COR-L47 (cell line): ENCODE measurements at places on chromosomes 2 and 18.

- peak; percentile 16 for DNase-seq
Measured at GRCh38 chr2:164913640-164914350, 41.5 kb downstream of the SLC38A11 start.

- DNase-seq: no peak
Measured at GRCh38 chr2:130987519-130988425, 105.5 kb downstream of the FAM168B start.

GRCh38 chr2:204110338-204110741 is 173.8 kb downstream of the ICOS start:
- no peak for DNase-seq

DNA sequence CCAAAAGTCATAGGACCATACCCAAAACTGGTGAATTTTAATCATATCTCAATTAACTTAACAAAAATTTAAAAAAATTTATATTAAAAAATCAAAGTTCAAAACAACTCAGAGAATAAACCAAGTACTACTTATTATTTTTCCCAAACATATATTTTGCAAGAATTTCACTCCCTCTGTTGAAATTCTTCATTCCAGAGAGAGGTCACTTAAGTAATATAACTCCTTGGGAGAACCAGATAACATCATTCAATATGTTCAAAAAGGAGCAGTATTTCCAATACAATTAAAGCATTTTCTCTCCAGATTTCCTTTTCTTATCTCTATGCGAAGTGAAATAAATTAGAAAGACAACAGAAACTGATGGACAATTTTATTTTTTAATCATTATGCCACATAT is 165.9 kb upstream of the RND3 start:
- DNase-seq: no peak

- DNase-seq: no peak
Measured at GRCh38 chr18:60266558-60266957, 106.0 kb downstream of the MC4R start.

DNA sequence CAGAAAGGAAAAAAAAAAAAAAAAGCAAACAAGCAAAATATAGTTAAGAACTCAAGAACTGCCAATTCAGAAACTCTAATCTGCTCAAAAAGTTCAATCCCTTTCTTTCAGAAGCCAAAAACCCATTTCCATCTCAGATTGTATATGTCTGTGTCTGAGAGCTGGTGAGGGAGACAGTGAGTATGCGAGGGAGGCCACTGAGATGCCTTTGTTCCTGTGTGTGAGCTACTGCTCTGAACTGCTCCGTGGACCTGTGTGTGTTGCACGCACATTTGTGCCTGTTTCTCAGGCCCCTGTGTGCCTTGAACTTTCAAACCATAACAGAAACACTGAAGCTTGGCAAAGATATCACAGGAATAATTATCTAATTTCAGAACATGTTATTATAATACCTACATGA is 2.5 kb upstream of the PKDCC start:
- no peak for DNase-seq

GRCh38 chr2:218378053-218378452 is 4.0 kb upstream of the SLC11A1 start:
- DNase-seq: no peak

DNA sequence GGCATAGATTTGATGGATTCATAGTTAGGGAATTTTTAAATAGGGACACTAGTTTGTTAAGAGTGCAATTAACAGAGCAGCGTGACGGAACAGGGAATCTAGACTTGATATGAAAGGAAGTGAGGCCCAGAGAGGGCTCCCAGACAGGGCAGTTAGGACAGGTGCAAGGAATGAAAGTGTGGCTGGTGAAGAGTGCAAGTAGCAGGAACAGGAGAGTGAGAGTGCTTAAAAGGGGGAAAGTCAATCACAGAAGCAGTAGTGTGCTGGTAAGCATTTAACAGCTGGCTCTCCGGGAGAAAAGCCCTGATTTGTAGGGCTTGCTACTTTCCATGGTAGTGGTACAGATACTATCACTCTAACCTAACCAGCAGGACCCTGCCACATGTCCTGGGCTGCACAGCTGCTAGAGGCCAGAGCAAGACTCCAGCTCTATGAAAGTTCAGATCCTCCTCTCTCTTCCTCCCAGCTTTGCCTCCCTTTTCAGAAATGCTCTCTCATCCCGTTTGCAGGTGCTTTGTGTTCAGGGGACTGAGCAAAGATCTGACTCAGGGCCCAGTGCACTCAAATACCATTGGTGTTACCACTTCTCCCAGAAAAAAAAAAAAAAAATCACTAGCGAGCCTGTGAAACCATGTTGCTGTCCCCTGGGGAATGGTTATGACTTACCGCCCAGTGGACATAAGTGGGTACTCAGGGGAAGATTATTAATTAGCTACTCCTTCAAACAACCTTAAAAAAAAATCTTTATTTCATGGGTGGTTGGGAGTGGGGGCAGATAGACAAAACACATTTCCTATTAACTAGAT is 18.1 kb upstream of the GCFC2 start:
- no peak for DNase-seq

DNA sequence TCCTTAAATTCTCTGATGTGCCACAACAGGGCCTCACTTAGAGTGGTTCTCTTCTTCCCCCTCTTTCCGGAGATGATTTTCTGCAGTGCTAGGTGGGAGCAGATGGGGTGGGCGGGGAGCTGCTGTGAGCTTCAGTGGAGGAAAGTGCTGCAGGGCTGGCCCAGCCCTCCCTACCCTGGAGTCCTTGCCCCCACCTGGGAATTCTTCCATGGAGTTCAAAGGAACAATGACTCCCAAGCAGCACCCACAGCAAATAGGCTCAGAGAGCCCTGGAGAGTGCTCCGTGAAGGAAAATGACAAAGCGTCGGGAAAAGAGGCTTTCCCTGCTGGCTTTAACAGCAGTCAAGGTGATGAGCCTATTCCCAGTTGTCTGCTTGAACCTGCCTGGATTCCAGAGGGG is 28.8 kb downstream of the LOXHD1 start:
- DNase-seq: no peak

- no peak for DNase-seq
Measured at GRCh38 chr2:74179063-74179865, 585 bp upstream of the MOB1A start.

DNA sequence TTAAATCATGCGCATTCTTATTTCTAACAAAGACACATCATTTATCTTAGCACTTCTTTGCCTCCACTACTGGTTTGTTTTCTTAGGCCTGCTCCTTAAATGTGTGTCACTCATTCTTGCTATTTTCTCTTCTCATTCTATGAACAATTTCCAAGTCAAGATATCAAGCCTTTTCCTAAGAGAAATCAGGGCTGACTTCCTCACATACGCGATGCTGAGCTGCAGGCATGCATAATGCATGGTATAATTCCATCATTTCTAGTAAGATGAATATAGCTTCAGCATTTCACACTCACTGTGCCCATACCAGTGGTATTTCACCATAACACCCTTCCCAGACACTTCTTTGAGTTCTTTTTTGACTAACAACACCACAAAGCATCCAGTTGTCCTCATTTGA is 838.9 kb upstream of the DDX18 start:
- no peak for DNase-seq

- DNase-seq: no peak
Measured at GRCh38 chr2:8494151-8494550, 187.7 kb upstream of the ID2 start.

- DNase-seq: no peak
Measured at GRCh38 chr2:45171136-45171501, 161.9 kb upstream of the SIX2 start.

- DNase-seq: peak; percentile 30
Measured at GRCh38 chr2:197707316-197708213, 2.4 kb downstream of the MARS2 start.

- peak; percentile 37 for DNase-seq
Measured at GRCh38 chr2:222671259-222672067, at the start of gene MOGAT1. Gene MOGAT1 (plus strand): TSS chr2:222671658. CDS start chr2:222671786, 128 bp downstream.

- no peak for DNase-seq
Measured at GRCh38 chr2:12560618-12561017, 156.1 kb upstream of the TRIB2 start.

DNA sequence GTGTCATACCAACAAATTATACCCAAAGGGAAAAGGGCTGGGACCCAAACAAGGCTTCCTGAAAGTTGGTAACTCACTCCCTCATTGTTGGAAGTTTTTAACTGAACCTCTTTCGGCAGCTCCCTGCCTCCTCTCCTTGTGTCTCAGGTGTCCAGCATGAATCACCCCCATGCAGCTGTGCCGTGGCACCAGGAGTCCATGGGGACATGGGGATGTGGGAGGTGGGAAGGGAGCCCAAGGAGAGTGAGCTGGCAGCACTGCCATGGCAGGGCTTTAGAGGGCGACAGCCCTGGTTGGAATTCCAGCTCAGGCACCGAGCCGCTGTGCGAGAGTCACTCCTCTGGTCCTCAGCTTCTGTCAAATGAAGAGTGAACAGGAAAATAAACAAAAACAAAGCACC is 12.5 kb upstream of the GYPC start:
- DNase-seq: peak; percentile 12

- no peak for DNase-seq
Measured at GRCh38 chr2:3176869-3177255, 200.8 kb downstream of the EIPR1 start.

DNA sequence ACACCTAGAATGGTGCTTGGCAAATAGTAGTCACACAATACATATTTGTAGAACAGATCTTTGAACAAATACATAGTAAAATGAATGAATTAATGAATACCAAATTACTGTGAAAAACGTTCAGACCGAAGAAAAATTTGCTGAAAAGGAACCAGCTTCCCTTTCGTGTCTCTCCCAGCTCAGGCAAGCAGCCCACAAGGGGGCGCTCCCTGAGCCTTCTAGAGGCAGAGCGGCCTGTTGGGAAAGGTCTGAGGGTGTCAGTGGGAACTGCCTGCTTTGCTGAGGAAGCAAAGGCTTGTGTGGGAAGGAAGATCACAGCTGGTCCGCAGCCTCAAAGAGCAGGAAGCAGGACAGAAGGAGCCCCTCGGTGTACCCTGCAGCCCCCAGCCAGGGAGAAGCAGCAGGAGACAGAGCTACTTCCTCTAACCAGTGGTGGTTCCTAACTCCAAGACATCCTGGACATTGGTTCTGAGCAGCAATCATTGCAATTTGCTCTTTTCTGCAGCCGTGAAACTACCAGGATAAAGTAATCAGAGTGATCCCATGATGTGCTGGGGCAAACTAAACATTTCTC is 231.1 kb downstream of the ANKRD30B start:
- DNase-seq: peak; percentile 27

- DNase-seq: no peak
Measured at GRCh38 chr2:215851082-215851481, 162.3 kb downstream of the MREG start.

- DNase-seq: no peak
Measured at GRCh38 chr2:84373391-84373790, 85.7 kb downstream of the SUCLG1 start.

- DNase-seq: no peak
Measured at GRCh38 chr2:159136391-159136790, 150.1 kb downstream of the WDSUB1 start.

- DNase-seq: no peak
Measured at GRCh38 chr2:226078666-226079065, 679.2 kb downstream of the NYAP2 start.

GRCh38 chr2:217316743-217317142 is 456.9 kb upstream of the TNP1 start:
- no peak for DNase-seq

DNA sequence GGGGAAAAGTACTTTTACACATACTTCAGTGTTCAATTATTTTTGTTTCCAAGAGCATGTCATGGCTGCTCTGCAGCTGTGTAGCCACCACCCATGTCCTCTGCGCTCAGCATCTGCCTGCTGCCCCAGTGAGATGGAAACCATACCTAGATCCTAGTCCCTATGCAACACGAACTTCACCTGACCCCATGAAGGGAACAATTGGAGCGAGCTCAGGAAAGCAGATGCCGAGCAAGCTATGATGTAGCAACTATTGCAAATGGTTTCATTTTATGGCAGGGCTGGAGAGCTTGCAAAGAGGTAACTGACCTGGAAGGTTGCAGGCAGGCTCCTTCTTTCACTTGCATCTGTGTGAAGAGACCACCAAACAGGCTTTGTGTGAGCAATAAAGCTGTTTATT is 1.3 kb upstream of the CCDC141 start:
- DNase-seq: no peak

DNA sequence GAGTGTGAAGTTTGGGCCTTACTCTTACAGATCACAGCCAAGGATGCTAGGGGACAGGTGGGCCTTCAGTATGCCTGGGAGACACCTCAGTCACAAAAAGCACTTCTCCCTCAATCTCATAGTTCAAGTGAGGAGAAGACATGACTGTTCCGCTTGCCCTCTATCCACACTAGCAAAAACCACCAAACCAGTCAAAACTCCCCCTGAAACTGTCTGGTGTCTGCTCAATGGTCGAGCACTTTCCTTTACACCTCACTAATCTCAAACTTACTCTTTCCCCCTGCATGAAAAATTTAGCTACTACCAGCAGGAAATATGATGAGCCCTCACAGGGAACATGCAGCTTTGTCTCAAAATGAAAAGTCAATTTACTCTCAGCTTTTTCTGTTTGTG is 232.2 kb downstream of the TRIB2 start:
- DNase-seq: no peak

GRCh38 chr2:221263573-221263972 is 308.5 kb downstream of the EPHA4 start:
- DNase-seq: no peak

- DNase-seq: no peak
Measured at GRCh38 chr2:19611491-19612332, 253.3 kb upstream of the OSR1 start.

DNA sequence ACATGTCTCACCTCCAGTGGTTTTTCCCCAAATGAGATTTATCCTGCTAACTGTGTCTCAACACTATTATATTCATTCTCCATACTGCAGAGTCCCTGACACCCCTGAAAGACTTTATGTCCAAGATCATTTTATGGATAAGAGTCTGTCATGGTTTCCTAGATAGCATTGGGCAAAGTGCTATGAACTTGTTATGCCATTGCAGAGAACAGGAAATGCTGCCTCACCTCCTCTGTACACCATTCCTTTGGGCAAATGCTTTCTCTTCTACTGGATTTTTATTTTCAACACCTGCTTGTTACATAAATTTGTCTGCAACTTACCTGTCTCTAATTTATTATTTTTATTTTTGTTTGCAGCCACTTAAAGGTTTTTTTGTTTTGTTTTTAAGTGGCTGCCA is 652.5 kb upstream of the FAM98A start:
- no peak for DNase-seq

DNA sequence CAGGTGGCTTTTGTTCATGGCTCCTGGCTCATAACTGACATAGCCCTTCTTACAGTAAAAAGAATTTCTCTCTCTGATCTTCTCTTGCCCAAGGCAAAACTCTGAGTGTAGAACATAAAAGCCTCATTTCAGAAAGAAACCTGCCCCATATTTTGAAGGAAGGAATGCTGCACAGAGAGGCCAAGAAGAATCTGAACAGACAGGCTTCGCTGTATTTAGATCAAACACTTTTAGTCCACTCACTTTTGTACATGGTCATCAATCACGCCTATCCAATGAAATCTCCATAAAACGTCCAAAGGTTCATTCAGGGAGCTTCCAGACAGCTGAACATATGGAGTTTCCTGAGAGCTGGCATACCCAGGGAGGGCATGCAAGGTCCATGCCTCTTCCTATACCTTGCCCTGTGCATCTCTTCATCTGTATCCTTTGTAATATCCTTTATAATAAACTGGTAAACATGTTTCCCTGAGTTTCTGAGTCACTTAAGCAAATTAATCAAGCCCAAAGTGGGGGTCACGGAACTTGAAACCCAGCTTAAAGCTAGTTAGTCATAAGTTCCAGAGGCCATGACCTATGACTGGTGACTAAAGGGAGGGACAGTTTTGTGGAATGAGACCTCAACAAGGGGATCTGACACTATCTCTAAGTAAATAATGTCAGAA is 62.5 kb upstream of the TMEM247 start:
- DNase-seq: no peak

- no peak for DNase-seq
Measured at GRCh38 chr2:215743066-215743465, 270.3 kb downstream of the MREG start.

- DNase-seq: no peak
Measured at GRCh38 chr18:59904011-59904601, 4.3 kb downstream of the PMAIP1 start.
